ENCODE measurements at places on chromosomes 2 and 18.

GRCh38 chr18:75256376-75256775 is 45.8 kb downstream of the TSHZ1 start:
- DNase-seq: no peak

- DNase-seq: no peak
These were observed 34.1 kb downstream of the PTPRM start for GRCh38 chr18:7601246-7601615.

GRCh38 chr2:172412984-172413492 is 14.3 kb upstream of the ITGA6 start:
- no peak for DNase-seq

- DNase-seq: no peak
These were observed 119.1 kb upstream of the OTX1 start for GRCh38 chr2:62931536-62931935.

GRCh38 chr2:132941296-132942020 is 271.5 kb upstream of the LYPD1 start:
- no peak for DNase-seq

DNA sequence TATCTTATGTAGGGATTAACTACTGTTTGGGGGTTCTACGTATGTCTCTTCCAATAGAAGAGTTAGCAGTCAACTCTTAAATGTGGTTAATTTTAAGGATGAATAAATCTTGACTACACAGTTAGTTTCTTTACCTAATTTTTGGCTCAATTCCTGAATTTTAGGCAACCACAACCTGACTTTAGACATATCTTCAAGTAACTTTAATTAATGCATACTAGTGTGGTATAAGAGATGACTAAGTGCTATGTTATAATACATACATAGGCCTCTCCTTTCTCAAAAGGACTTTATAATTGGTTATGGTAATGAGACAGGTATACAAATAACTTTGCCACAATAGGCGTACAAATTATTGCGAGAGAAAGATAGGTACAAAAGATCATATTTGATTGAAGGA is 312.0 kb downstream of the IRS1 start:
- no peak for DNase-seq

DNA sequence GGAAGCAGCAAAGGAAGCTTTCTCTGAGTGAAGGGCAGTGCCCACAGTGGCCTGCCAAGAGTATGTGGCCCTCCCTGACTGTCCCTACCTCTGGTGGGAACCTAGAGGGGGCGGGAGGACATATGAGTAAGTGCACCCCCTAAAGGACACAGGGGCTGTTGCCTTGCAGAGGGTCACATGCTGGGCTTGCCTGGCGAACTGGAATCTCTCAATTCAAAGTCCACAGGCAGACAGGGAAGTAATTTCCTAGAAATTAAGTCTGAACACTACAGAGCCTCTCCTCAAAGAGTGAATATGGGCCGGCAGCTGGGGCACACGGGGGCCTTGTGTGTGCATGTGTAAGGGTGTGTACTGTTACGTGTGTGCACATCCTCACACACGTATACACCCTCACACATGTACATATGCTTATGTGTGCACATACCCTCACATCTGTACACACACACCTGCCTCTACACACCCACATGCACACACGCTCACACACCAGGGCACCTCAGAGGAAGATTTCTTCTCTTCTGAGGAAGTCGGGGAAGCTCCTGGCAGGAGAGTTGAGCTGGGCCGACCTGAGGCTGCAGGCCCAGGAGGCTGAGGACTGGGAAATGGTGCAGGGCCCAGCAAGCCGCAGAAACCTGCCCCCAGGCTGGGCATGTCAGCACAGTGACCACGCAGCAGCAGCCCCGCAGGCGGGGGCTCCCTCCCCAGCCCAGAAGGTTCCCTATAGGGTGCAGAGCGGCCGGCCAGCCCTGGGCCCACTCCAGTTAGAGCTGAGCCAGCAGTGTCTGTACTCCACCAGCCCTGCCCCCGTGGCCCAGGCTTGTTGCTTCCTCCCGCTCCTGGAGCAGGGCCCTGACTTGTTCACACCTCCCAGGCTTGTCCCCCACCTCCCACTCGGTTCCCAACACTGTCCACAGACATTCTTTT is 77.4 kb upstream of the TAF1B start:
- peak; percentile 79 for DNase-seq

DNA sequence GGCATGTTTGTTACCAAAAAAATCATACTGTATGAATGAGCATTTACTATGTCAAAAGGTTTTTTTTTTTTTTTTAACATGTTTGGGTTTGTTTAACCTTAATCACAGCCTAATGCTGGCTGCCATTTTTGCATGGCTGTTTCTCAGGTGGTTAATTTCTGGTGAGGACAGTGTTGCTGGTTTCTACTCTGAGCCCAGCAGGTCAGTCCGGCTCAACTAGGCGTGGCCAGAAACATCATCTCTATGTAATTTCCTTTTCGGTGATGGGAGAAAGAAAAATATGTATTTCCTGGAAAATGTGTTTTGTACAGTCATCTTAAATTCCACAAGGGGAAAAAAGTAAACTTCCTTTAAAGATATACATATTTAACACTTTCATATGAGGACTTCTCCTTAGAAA is 24.9 kb upstream of the BZW1 start:
- DNase-seq: no peak

- DNase-seq: no peak
These were observed 70.7 kb upstream of the CCDC195 start for GRCh38 chr2:224786848-224787247.

GRCh38 chr2:208466151-208466919 is 59.7 kb downstream of the PTH2R start:
- DNase-seq: peak; percentile 37

- peak; percentile 85 for DNase-seq
These were observed 271.0 kb downstream of the ZNF521 start for GRCh38 chr18:25081001-25081400.

DNA sequence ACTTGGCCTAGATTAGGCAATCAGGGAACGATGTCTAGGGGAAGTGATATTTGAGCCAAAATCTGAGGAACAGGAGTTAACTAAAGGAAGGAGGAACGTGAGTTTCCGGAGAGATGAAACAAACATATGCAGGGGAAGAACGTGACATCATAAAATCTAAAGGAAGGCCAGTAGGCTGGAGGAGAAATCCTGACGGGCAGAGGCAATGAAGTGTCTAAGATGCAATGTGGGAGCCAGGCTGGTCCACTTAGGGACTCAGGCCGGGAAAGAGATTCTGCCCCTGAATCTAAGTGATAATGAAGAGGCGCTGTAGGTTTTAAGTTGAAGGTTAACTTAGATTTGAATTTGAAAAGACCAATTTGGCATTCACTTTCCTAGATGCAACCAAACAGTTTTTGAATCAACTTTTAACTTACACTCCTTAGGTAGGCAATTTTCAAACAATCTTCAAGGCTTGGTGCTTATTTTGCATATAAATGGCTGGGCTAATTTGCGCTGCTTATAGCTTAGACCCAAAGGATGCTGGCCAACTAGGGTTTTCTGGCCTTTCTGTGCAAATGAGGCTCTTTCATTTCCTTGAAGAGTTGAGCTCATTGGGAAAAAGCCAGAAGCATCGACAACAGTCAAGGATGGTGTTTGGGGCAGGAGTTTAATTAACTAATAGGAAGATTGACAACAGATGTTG is 221.7 kb downstream of the SOX11 start:
- DNase-seq: no peak

- DNase-seq: peak; percentile 23
These were observed 568.3 kb downstream of the LRRTM4 start for GRCh38 chr2:76953733-76954347.

- DNase-seq: peak; percentile 30
These were observed 1.2 kb downstream of the SLC39A6 start for GRCh38 chr18:36127836-36128529.

DNA sequence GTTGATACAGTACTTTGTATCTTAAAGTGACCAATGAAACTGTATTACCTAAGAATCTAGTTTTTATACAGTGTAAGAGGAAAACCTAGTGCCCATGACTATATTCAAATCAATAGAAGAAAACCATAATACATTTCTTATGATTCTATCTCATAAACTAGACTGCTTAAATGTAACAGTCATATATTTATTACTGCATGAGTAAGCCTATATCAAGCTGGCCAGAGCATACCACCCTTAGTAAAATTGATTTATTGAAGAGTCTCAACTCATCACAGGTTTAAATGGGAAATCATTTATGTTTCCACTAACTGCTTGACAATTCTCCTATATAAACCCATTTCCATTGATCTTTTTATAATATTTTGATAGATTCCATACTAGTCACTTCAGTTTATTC is 1059.2 kb upstream of the LRRTM1 start:
- DNase-seq: no peak

DNA sequence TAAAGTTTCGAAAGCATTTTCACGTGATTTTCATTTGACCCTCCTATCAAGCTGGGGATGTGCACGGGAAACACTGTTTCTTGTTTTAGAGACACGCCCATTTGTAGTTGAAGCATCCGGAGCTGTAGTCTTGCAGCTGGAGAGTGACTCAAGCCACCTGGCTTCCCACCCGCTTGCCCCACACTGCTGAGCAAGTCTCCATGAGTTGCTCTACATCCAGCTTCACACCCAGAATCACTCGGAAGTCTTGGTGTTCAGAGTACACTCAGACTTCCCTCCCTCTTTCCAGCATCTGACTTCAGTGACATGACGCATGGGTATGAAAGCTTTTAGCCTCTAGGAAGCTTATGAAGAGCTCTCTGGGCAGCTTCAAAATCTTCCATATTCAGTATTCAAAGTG is 262.4 kb downstream of the NBAS start:
- no peak for DNase-seq

Data from cerebellar cortex (tissue), 1 donor.